H1 (cell line): ENCODE measurements at places on chromosomes 16 and 17.
A peak's percentile ranks its signal among the peaks of the same experiment; 100 is the strongest.

DNA sequence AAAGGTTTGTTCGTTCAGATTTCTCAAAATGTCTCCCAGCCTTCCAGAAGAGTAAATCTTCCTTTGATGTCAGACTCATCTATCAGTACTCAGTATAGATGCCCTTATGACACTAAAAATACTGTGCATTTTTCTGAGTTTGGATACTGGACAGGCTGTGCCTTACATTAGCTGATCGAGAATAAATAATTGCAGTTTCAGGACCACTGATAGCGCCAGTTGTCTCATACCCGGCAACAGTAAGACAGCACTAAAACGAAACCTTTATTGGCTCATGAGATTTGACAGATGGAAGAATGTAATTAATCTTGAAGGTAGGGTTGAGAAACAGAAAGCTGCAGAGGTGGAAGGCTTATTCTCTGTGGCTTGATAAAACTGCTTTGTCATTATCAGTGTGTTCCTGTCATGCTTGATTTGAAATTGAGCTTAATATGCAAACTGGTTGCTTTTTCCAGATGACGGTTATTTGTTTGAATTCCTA lies 1.2 kb downstream of the ATP6V0A1 start:
- DNase-seq: no peak

DNA sequence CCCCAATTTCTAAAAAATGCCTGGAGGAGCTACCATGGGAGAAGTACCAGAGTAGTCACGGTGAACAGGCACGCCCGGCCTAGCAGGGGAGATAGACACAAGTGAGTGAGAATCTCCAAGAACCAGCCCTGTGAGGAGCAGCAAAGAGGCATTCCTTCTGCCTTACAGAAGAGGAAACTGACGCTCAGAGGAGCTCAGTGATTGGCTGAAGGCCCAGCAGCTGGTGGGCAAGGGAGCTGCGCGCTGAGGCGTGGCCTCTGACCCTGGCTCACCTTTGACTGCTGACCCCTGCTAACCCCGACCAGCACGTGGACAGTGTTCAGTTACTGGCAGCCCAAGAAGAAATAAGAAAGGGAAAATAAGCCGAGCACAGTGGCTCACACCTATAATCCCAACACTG lies 1.8 kb downstream of the C16orf96 start:
- no peak for DNase-seq

GRCh38 chr17:47789611-47790561 lies 31.7 kb downstream of the OSBPL7 start:
- DNase-seq: peak; percentile 83

DNA sequence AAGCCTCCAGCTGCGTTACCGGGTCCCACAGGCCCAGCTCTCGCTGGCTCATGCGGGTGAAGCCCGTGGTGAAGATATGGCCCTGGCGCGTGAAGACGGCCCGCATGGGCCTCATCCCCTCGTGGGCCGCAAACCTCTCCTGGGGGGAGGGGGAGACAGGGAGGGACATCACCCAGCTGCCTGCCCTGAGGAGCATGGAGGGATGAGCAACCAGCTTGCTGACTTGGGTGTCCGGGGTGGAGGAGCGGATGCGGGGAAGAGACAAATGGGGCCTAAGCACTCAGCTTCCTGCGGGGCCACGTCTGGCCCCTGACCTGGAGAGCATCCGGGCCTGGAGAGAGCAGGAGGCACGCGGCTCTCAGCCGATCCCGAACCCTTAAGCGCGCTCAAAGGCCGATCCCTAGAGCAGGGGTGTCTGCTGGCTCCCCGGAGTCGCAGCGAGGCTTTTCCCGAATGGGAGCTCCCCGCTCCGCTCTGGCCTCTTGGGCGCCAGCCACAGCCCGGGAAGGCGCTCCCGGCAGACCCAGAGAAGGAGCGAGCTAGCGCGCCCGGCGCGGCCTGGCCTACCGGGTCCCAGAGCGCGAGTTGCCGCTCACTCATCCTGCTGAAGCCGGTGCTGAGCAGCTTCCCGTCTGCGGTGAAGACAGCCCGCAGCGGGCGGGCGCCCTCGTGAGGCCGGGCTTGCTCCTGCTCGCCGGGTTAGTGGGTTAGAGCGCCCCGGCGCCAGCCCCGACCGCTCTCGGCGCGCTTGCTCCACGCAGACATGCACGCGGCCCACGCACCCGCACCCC lies 5.0 kb downstream of the CORO6 start:
- no peak for DNase-seq

DNA sequence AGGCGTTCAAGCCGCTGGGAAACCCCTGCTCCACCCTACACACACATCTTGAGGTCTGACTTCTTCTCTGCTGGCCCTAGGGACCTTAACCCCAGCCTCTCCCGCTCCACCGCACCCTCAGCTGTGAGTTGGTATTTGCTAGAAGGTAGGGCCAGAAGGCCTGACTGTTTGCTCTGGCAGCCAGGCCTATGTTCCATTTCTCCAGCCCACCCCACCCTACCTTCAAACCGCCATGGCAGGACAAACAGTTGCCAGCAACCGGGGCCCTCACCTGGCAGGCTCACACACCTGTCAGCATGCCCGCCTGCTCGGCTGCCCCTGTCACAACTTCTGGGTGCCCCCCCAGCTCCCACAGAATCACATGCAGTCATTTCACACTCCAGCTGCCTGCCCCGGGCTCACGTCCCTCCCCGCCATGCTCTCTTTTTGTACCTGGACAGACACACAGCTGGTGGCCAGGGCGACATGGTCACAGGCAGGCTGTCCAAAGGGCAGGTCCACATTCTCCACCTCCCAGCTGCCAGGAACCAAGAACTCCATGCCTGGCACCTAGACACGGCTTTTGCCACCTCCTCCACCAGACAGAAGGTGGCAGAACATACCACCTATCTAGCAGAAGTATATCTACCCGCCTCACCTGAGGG lies 2.6 kb upstream of the ATP2A3 start:
- DNase-seq: no peak

DNA sequence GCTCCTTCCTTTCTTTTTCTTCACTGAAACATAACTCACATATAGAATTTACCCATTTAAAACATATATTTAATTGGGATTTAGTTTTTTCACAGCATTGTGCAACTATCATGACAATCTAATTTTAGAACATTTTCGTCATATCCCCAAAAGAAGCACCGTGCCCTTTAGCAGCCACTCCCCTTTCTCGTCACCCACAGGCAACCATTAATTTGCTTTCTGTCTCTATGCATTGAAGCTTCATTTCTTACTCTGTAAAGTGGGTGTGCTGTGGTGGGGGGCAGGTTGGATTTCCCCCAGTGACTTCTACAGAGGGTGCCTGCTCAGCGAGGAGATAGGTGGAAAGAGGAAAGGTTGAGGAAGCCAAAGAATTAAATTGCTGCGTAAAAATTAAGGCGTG lies 35.8 kb downstream of the MRC2 start:
- DNase-seq: no peak

DNA sequence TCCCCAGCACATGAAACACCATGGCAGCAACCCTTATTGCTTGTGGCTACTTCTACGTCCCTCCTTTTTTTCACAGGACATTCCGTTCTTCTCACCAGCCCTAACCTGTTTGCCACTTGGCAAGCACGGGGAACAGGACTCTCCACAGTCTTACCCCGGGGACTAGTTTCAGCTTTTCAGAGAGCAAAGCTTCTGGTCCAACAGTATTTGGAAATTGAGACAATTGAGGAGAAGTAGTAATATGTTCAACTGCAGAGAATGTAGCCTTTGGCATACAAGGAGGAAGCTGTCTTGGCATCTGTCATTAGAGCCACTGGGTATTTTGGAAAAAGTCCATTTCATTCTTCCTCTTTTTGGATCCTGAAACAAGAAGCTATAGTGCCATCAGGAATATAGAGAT lies 65.7 kb downstream of the MAP2K6 start:
- DNase-seq: no peak

DNA sequence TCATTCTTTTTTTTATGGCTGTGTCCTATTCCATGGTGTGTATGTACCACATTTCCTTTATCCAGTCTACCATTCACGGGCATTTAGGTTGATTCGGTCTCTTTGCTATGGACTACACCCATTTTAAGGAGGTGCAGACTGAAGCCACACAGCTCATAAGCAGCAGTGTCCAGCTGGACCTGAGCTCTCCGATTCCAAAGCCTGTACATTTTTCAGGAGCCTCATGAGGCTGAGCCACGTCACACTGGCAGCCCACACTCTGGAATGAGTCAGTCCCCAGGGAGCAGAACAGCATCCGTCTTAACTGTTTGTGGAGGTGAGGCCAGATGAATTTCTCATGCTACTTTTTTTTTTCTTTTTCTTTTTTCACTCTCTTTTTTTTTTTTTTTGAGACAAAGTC lies 116.1 kb downstream of the C16orf95 start:
- no peak for DNase-seq

- DNase-seq: peak; percentile 58
Observed at GRCh38 chr17:35243561-35244340, 879 bp downstream of the SLFN5 start.

GRCh38 chr17:20314834-20315233 lies 152.5 kb downstream of the LGALS9B start:
- no peak for DNase-seq

DNA sequence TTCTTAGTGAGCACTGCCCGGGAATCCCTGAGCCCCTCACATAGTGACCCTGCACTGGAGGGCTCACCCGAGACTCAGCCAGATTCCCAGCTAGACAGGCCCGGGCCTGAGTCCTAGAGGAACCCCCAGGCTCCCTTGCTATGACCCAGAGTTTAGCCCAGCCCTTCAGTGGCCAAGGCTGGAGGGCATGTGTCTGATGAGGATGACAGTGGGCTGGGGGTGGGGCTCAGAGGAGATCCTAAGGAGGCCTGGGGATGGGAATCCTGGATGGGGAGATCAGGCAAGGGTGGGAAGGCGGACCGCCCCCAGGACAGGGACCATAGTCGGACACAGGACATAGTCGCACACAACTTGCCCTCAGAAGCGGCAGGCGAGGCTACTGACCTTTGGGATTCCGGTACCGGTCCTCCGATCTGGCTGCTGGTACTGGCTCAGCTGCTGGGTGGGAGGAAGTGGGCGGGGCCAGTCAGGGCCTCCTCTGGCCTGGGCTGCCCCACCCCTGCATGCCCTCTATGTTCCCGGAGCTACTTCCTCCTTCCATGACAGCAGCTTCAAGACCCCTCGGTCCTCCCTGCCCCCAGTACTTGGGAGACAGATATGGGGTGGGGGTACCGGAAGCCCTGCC lies 1.1 kb downstream of the CD79B start:
- DNase-seq: peak; percentile 75

- no peak for DNase-seq
Observed at GRCh38 chr17:64038331-64039105, 18.1 kb upstream of the ICAM2 start.

GRCh38 chr17:43690624-43691316 lies 29.0 kb upstream of the MEOX1 start:
- no peak for DNase-seq

DNA sequence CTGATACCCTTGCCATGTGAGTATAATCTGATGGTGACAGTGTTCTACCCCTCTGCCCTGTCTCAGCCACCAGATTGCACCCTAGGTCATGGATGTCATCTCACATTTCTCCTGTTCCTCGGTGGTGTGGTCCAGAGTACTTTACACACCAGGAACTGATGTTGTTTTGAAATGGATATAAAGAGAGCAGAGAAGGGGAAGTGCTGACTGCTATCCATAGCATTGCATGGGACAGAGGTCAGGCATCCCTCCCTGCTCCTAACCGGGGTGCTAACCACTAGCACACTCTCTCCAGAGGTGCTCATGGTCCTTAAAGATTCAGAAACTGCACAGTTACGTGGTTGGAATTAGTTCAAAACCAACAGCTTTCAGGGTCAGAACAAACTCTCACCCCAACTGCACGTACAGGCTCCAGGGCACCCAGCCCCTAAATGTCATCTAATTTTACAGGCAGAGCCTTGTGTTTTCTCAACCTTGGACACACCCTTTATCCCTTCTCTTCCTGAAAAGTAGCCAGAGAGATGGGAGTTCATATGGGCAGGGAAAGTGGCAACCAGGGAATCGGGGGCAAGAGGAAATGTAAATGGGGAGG lies 16.3 kb downstream of the TTLL6 start:
- no peak for DNase-seq

DNA sequence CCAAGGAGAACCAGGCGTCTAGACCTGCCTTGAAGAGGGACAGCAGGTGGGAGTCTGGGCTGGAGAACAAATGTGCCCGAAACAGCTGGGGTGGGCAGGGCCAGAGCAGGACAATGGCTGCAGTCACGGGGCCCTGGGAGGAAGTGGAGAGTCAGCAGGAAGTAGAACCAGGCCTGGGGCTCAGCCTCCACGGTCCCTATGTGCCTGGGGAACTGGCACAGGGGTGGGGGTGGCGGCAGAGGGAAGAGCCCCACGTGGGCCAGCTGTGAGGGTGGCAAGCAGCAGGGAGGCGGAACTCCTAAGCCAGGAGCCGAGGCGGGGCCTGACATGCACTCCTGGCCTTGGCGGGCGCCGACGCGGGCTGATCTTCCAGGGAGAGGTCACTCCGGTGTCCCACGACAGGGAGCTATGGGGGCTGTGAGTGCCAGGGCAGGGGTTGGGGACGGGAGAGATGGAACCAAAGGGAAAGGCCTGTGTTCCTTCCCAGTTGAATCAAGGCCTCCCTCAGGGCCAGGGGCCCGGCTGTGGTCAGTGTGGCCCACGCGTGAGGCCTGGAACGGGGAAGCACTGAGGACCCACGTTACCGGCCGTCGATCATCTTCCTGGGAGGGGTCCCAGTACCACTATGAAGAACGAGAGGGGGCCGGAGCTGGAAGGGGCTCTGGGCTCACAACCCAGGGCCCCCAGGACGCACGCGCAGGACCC lies 42.7 kb downstream of the TIMM22 start:
- no peak for DNase-seq

DNA sequence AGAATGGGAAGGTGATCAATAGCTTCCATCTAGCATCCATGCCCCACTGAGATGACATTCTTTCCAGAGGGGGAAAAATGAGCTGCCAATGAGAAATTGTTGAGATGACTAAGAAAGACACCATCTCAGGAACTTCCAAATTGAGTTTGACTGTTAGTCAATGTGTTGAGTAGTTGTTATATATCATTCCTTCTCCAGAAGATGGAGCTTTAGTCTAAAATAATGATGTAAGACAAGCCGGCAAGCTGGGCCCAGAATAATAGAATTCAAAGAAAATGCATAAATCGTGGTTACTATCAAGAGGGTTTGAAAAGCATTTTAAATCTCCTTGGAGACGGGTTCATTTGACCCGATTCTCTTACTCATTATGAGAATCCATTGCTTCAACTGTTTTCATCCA lies 71.0 kb upstream of the ATF7IP2 start:
- DNase-seq: no peak

GRCh38 chr17:65093930-65094329 lies 37.4 kb upstream of the GNA13 start:
- DNase-seq: no peak

GRCh38 chr17:20071824-20072691 lies 62.9 kb downstream of the SPECC1 start:
- DNase-seq: no peak

- no peak for DNase-seq
Observed at GRCh38 chr16:19153876-19154275, 14.2 kb upstream of the SYT17 start.

DNA sequence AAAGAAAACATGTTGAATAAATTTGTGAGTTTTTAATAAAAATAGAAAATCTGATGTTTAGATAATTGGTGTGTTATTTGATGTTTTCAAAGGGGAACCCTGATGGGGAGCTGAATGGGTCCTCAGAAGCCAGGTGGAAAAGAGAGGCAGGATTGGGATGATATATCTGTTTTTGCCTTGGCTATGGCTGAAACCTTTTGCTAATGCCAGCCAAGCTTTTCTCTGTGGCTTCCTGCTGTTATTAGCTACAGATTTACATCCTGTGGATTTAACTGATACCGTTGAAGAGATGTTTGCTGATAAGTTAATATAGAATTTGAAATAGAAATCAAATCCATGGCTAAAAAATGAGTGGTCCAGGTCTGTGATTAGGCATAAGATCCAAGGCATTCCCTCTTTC lies 4.2 kb upstream of the AATF start:
- DNase-seq: no peak
